ENCODE measurements at places on chromosomes 4 and X.
A peak's percentile ranks its signal among the peaks of the same experiment; 100 is the strongest.

- no peak for DNase-seq
These were observed 26.5 kb downstream of the ZNF81 start for GRCh38 chrX:47863187-47863586.

GRCh38 chr4:158801066-158801465 lies 32.2 kb downstream of the FNIP2 start:
- no peak for DNase-seq

DNA sequence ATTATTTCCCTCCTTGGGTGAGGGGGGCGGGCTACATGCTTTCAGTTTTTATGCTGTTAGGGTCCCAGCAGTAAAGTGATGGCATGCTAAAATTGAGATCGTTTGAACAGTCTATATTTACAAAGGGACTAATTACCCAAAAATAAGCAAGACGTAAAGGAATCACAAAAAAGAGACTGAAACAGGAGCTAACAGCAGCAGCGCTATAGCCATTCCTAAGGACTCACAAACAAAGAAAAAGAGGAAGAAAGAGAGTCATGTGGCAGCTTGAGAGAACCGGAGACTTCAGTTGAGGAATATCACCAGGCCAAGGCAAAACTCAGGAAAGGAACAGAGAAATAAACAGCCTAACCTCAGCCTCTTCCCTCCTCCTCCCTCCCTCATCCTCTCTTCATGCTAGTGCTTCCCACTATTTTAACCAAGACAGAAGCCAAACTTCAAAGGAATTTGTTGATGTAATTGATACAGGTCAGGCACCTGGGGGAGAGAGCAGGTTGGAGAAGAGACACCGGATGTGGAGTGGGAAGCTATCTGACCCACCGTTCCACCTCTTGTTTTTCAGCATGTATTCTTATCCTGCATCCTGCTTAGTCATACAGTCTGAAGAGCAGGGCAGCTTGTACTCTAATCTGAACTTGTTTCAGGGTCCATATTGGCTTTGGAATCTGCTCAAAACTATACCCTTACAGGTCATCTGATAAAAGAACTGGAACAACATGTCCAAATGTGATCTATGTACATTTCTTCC lies 383.7 kb downstream of the NAF1 start:
- DNase-seq: no peak

GRCh38 chr4:6222761-6223292 lies 22.5 kb upstream of the JAKMIP1 start:
- DNase-seq: no peak

DNA sequence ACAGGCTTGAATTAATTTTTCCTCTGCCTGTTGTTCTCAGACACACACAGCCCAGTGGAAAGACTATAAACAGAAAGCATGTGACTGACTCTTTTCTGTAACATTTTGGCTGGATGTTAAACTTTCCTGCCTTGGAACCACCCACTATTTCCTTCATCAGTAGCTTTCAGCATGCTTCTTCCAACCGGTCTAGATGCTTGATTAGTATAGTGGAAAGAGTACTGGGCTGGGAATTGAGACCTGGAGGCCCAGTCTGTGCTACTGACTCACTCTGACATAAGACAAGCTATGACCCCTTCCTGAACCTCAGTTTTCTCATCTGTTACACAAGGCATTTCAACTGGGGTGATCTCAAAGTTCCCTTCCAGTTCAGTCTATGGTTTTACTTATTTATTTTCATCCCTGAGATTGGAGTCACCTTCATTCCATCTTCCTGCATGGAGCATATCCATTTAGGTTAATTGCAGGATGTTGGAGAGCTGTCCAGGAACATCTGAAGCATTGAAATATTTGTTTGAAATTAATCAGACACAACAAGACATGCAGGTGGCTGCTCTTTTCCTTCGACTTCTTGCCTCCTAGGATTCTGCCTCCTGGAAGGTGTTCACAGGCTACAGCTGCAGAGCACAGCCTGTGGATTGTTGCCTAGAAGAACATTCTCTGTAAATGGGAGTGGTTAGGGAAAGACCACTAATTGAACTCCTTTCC lies 173.4 kb downstream of the RTL9 start:
- no peak for DNase-seq

DNA sequence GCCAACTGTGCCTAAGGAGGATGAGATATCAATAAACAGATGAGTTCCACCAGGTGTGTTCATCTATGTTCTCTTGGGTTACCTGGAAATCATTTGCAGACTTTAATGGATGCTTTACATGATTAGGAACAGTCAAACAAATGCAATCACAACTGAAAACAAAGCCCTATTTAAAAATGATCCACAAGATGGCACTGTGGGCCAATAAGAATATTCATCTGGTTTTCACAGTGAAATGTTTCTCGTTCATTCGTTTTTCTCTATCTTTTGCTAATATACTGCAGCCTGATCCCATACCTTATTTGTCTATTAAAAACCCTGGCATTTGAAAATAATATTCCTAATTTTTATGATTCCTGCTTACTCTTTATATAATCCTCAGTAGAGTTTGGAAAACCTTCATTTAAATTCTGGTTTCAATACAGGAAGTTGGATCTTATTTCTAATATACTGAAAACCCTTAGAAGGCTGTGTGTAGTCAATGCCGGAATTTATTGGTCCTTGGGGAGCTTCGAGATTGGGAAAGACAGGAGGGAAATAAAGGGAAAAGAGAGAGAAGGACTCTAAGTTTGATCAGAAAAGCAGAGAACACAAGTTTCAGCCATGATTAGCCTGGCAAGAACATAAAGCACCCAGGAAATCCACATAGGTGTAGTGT lies 63.8 kb upstream of the TAPT1 start:
- peak; percentile 18 for DNase-seq

DNA sequence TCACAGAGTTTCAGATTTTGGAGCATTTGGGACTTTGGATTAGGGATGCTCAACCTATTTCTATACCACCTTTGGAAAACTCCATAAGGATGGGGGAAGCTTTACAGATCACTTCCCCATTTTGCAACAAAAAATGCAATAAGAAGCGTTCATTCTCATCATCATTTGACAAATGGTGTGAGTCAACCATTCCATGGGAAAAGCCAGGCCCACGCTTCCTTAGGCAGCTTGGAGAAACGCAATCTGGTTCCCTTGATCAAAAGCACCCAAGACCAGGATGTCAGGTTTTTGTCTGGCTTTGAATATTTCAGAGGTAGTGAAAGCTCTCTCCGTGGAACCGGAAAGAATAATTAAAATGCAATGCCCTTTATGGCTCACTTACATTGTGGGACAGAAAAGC lies 79.3 kb upstream of the C4orf50 start:
- no peak for DNase-seq

- DNase-seq: no peak
These were observed 1.5 kb downstream of the CASP6 start for GRCh38 chr4:109701566-109702410.

DNA sequence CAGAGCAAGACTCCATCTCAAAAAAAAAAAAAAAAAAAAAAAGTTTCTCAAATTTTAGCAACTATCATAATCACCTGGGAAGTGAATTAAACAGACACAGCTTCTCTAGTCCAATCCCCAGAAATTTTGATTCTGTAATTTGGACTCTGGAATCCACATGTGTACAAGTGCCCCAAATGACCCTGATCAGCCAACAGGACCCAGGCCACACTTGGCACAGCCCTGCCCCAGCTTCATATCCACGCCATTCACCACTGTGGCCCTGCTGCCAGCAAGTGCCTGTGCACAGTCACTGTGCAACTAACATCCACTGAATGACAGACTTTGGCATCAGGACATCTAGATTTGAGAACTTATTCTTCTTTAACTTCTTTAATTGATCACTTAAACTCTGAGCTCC lies 14.1 kb upstream of the CXCL13 start:
- no peak for DNase-seq

- DNase-seq: no peak
These were observed 121.0 kb upstream of the MYOZ2 start for GRCh38 chr4:119014658-119015057.

DNA sequence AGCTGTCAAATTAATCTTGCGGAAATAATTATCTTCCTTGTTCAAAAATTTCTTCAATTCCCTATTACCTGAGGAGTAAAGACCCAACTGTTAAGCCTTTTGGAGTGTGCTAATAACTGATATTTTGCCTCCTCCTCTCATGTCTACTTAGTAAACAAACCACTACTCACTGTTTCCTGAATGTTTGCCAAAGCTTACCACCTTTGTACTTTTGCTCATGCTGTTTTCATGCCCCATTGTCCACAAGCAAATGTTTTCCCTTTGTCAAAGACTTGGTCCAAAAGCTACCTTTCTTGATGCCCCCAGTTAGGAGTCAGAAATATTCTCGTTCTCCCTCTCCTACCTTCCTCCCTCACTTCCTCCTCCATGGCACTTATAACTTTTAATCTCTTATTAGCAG lies 226.1 kb downstream of the ENOX2 start:
- DNase-seq: no peak

DNA sequence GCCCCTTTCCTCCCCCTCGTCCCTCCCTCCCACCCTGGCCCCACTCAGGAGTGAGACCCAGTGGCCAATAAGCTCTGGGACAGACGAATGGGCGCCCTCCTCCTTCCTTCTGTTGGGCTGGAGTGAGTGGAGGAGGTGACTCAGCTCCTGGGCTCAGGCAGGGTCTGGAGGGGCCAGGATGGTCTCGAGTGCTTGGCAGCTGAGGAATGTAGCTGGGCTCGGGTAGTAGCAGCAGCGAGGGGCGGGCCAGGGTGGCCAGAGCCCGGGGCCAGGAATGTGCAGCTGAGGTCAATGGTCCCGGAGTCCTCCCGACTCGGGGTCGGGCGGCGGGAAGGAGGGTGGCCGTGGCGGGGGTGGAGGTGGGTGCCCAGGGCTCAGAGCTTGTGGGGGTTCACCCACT lies 15.0 kb downstream of the G6PD start:
- no peak for DNase-seq

GRCh38 chrX:118974088-118974907 lies at the start of gene LONRF3:
TSS of gene LONRF3 (plus strand) at chrX:118974618. CDS start at chrX:118974781, 163 bp downstream.
- peak; percentile 59 for DNase-seq

DNA sequence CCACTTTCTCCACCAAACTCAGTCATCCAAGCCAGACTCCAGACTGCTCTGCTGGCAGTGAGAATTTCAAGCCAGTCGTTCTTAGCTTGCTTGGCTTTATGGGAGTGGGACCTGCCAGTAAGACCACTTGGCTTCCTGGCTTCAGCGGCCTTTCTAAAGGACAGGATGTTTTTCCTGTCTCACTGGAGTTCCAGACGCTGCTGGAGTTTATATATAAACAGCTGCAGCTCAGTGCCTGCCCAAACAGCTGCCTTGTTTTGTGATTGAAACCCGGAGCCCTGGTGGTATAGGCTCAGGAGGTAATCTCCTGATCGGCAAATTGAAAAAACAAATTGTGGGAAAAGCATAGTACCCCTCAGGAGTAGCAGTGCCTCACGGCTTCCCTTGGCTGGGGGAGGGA lies 1165.8 kb upstream of the ADGRL3 start:
- DNase-seq: no peak

DNA sequence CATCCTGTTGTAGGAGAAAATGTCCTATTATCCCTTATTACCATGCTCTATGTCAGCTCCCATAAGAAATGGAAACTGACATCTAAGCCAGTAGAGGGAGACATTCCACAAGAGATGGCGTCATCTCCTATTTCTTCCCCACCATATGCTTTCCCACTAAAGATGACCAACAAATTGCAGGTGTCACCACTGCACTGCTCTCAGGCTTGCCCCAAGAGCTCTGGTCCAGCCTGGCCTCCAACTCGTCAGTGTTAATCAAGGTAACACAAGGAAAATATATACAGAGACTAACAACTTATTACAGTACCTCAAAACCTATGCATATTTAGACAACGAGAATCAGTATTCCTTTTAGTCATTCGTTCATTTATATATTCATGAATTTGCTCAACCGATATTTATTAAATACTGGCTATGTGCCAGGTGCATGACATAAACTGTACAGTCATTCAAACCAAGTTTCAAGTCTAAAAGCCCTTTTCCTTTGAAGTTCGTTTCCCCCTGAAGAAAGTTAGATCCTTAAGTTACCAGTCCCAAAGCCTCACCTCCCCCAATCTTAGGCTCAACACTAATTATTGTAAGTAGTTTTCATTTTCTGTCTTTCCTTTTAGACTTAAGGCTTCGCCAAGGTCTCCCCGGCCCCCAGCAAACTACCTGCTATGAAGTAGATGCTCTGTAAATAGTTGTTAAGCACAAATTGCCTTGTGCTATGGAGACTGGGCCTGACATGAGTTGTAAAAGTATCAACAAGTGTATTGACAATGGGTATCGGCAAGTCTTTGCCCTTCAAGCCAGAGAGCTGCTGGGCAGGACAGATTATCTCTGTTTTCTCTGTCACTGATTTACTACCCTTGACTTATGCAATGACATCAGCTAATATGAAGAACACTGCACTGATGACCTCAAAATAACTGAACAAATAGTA lies 3.1 kb upstream of the FGB start:
- peak; percentile 24 for DNase-seq

GRCh38 chr4:40992472-40993295 lies 221.7 kb downstream of the APBB2 start:
- peak; percentile 23 for DNase-seq

- no peak for DNase-seq
These were observed 140.2 kb downstream of the STIM2 start for GRCh38 chr4:27000820-27001219.

DNA sequence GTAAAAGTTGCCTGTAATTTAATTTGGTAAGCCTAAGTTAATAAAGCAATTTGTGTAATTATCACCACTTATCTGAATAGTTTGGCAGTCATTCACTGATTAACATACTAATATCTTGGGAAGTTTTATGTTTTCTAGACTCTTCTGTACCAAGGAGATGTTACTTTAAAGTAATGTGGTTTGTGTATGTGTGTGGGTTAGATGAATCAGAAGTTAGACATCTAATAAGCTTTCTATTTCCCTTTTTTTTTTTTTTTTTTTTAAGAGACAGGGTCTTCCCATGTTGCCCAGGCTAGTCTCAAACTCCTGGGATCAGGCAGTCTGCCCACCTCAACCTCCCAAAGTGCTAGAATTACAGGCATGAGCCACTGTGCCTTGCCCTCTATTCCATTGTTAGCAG lies 5.3 kb downstream of the SLAIN2 start:
- DNase-seq: no peak

GRCh38 chrX:139851730-139852129 lies 81.1 kb downstream of the ATP11C start:
- no peak for DNase-seq

DNA sequence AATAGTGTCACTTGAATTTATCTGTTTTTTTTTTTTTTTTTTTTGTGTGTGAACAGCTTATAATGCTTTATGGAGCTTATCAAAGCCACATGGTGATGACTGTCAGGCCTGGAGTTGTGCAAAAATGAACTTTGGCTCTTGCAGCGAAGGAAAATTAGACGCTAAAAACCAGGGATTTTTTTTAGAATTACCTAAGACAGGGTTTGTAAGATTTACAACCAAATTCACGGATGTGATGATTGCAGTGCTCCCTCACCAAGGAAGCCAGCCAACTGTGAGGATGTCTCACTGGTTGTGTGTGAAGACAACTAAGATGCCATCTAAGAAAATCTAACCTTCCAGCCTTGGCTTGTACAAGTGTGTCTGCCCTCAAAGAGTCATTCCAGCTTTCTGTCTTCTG lies 127.1 kb upstream of the SLC4A4 start:
- no peak for DNase-seq

DNA sequence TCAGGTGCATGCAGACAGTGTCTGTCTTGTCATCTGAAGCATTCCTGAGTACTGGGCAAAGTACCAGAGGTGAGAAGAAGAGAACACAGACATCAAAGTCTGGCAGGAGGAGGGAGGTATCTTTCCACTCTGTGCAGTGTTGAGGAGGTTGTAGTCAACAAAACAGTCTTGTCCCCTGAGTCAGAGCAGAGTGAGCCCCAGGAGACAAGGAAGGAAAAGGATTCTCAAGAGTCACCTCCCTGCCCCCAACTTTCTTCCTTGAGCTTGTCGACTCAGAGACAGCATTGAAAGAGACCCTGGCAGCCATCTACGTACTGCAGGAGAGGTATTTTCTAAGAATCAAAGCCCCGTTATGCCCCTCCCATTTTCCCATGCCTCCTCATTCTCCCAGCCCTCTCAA lies 4.4 kb upstream of the SRPX start:
- no peak for DNase-seq

Data from activated CD4-positive, alpha-beta T cell treated with anti-CD3 and anti-CD28 coated beads, Interleukin-2, Interleukin-6, amounts not matched to agents 100 ng/mL and 50 ng/mL, durations not matched to agents 16 hours and 8 hours (primary cell).